ENCODE measurements at places on chromosomes 6 and 20. TPM values are rescaled to one million over a fixed set of nuclear protein-coding genes. Genes with fewer than 3 reads are reported as not detected.

THBD gene
- 54.9 TPM for total RNA-seq

MRPS18B gene
- total RNA-seq = 31.0 TPM

DNA sequence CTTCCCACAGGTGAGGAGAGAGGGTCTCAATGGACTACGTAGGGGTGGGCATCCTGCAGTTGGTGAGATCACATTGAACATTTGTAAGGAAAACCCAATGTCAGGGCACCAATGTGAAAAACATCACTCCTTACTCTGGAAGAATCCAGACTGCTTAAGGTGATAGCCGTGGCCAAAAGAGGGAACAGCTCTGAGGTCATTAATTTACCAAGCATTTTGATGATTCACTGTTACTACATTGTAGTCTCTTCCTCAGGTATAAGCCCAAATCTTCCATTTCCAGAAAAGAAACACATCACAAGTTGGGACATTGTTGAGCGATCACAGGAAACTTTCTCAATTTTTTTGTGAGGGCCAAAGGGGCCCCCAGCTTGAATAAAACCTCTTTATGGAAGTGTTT lies 61.1 kb upstream of the SPTLC3 start:
- DNase-seq = no peak

CLPSL2 gene
- not detected for total RNA-seq

FBXO5 gene
- total RNA-seq = 9.4 TPM

DNA sequence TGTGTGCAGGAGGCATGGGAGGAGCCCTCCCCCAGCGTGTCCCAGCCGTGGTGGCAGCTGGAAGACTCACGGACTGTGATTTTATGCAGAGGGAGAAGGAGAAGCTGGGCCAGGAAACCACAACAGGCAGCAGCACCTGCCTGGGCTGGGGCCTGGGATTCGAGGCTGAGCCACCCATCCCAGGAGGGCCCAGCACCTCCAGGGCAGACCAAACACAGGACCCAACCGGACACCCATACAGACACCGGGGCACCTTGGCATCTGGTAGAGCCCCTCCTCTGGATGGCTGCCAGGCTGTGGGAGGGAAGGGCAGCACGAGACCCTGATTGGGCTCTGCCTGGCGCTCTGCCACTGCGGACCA lies 41.7 kb upstream of the CHRNA4 start:
- DNase-seq = no peak

DNA sequence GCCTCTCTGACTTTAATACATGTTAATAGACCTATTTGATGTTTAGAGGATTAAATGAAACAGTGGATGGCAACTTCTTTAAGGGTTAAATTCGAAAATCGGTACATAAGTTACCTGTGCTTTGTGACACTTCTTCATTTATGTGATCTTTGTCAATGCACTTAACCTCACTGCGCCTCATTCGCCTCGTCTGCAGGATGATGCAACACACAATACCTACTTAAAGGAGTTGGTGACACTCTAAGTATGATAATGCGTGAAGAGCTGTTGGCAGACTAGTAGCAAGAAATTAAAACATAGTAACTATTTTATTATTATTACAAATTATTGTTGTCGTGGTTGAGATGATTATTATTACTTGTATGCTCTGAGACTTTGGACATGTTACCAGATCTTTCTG lies 92.8 kb downstream of the TSHZ2 start:
- DNase-seq = no peak

DNA sequence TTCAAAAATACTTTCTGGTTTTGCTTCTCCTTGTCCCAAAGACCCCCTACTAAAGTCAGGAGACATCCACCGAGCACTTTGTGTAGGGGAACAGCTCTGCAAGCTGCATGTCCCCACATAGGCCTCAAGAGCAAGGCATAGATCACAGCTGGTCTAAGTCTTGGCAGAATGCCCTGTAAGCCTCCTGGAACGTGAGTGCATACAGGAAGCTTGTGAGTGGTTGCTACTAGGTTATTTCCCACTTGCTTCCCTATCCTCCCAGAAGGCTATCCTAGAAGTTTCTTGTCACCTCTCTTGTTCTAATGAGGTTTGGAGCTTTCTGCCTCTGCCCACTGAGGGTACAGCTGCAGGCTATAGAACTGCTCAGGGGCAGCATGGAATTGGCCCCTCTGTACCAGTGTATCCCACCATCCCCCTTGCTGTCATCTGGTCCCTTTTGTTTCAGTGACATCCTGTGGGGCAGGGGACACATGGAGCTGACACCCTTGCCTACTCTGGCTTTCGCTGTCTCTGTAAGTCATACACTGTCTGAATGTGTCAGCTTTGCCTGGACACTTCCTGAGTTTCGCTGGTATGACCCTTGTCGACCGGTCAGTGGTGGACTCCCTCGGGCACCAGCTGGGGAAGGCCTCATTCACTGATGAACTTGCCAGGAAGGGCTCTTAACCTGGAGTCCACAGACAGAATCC lies 35.6 kb upstream of the KCNK16 start:
- no peak for DNase-seq

GRCh38 chr6:129370268-129370916 lies 339.6 kb downstream of the ARHGAP18 start:
- no peak for DNase-seq

GRCh38 chr6:109331081-109331480 lies 51.2 kb downstream of the CD164 start:
- DNase-seq = no peak

BHLHE23 gene
- total RNA-seq = not detected

DNA sequence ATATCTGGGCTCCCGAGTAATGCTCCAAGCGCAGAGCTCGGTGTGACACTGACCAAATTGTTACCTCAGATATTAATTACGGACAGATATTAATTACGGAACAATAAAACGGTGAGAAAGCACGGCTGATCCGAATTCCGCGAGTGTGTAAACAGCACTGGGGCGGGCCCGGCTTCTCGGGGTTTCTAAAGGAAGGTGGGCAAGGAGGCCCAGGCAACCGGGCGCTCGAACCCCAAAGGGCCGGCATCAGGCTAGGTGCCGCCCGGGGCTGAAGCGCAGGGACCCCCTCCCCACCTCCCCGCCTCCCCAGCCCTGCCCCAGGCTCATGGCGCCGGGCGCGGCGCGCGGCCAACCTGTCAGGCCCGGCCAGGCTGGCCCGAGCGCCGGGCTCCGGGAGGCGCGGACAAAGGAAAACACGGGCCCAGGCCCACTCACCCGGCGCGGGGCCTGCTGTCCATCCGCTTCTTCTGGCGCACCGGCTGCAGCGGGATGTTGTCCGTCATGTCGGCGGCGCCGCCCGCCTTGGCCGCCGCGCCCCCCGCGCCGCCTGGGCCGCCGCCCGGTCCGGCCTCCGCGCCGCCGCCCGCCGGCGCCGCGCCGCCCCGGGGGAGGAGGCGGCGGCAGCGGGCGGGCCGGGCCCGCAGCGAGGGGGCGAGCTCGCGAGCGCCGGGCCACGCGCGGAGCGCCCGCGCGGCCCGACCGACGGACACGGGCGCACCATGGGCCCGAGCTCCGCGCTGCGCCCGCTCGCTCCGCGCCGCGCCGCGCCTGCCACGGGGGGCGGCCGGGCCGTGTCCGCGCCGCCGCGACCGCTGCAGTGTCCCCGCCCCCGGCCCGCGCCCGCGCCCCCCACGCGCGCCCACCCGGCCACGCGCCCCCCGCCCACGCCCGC lies at the start of gene ATP9A:
Gene ATP9A (minus strand): TSS at position 524 of the 892 bp plus-strand sequence. CDS start 21 bp downstream, at position 503.
- no peak for DNase-seq

SPTLC3 gene
- total RNA-seq = 7.5 TPM

DNA sequence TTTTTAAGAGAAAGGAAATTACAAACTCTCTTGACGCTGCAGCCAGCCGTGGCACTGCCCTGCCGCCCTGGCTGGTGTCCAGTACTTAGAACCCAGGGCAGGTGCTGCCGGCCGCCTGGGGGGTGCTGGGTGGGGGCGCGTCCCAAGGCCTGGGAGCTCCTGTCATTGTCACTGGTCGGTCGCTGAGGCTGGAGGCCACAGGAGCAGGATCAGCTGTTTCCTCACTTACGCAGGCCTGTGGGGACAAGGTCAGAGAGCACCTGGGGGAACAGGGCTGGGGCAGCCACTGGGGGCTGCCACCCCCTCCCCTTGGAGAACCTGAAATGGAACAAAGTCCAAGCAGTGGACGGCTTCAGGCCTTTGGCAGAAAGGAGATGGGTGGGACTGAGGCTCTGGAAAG lies 5.6 kb downstream of the BIRC7 start:
- DNase-seq = no peak

ADGB gene
- not detected for total RNA-seq

SH3BGRL2 gene
- total RNA-seq = 102 TPM

GRCh38 chr6:139909992-139910391 lies 535.5 kb upstream of the CITED2 start:
- no peak for DNase-seq

GRCh38 chr6:122719176-122719575 lies 60.3 kb upstream of the FABP7 start:
- DNase-seq = no peak

AHCY gene
- total RNA-seq = 136 TPM

DNA sequence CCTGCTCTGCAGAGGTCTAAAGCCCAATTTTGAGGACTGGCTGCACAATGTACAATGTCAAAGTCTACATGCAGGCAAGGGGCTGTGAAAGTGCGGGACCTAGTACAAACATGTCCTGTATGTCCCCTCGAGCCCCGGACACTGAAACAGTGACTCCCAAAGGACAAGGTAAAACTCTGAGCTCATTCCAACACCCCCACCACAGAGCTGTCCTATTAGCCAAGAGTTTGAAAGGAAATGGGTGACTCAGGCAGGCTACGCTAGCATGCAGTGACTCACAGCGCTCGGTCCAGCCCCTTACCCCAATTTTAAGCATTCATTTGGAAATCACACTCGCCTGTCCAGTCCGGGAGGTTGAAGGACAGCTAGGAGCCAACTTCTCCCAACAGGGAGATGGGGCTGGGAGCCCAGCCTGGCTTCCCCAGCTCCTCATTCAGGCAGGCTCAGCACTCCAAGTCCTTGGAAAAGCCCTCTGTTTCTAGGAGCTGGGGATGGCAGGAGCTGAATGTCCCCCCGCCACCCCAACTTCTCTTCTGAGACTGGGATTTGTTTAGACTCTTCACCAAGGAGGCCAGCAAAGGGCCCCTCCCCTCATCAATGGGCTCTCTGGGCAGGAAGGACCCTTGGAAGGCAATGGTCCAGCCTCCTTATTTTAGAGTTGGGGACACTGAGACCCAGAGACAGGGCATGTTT lies 3.9 kb downstream of the SDC4 start:
- DNase-seq = no peak

IMPG1 gene
- total RNA-seq = not detected

- no peak for DNase-seq
Observed at GRCh38 chr6:154923199-154923869, 71.8 kb upstream of the TIAM2 start.

GTF2H4 gene
- total RNA-seq = 10.3 TPM

- DNase-seq = no peak
Observed at GRCh38 chr6:8017276-8017701, 46.9 kb downstream of the BLOC1S5 start.

DNA sequence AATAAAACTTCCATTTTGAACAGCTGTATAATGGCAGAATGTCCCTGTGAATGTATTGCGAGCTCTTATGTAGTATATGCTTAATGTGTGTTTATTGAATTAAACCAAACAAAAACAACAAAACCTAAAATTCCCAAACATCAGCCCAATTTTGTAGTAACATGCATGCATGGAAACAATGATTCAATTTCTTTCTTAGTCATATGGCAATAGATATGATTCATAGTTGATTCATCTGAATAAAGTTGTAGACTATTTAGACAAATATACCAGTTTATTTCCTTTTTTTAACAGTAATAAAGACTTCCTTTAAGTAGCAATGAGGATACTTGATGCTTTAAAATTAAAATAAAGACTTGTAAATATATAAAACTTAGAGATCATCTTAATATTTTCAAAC lies 670.6 kb downstream of the CD109 start:
- no peak for DNase-seq

- DNase-seq = no peak
Observed at GRCh38 chr6:162532283-162533008, 195.1 kb downstream of the PRKN start.

- no peak for DNase-seq
Observed at GRCh38 chr6:73585566-73586415, 65.0 kb upstream of the EEF1A1 start.

CDC25B gene
- 26.2 TPM for total RNA-seq

- DNase-seq = peak; percentile 42
Observed at GRCh38 chr20:31603822-31604566, 1.1 kb upstream of the ID1 start.

DNA sequence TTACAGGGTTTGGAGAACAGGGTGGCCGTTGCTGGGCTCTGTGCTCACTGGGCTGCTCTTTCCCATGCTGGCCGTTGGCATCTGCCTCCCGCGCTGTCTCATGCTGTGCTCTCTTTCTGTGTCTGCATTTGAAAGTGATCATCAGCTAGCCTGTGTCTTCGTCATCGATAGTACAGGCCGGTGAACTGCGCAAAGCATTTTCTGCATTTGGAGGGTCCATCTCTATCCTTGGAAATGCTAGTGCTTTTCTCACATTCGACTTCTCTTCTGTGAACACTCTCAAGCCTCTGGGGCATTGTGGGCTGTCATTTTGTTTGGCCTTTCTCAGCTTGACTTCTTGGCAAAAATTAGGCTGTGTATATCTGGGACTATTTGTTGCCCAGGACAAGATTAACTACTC lies 6.8 kb upstream of the SNHG17 start:
- DNase-seq = no peak

DNA sequence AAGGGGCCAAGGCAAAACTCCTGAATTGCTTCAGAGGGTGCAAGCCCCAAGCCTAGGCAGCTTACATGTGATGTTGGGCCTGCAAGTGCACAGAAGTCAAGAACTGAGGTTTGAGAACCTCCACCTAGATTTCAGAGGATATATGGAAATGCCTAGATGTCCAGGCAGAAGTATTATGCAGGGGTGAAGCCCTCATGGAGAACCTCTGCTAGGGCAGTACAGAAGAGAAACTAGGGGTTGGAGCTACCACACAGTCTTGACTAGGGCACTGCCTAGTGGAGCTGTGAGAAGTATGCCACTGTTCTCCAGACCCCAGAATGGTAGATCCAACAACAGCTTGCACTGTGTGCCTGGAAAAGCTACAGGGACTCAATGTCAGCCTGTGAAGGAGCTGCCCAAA lies 179.7 kb upstream of the GJE1 start:
- DNase-seq = no peak

GRCh38 chr20:12252793-12253192 lies 335.1 kb downstream of the BTBD3 start:
- DNase-seq = no peak

DNA sequence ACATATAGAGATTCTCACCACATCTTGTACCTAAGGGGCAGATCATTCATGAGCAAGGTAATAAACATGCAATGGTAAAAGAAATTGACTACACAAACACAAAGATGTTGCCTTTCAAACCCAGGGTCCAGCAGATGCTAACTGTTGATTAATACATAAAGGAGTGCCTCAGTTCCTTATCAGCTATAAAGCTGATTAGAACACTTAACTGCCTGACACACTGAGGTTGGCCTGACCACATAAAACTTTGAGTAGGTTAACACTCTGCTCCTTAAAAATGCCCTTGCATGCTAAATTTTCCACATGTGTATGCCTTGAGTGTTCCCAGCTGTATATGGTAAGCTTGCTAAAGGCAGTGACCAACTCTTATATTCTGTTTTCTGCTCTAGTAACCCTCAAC lies 14.9 kb downstream of the CRISP2 start:
- DNase-seq = no peak

GRCh38 chr20:56171087-56172012 lies 77.2 kb upstream of the MC3R start:
- no peak for DNase-seq

RBPJL gene
- not detected for total RNA-seq

KIF13A gene
- total RNA-seq = 24.3 TPM

DNAAF9 gene
- 6.9 TPM for total RNA-seq
